ENCODE measurements at places on chromosomes 1 and 21.

DNA sequence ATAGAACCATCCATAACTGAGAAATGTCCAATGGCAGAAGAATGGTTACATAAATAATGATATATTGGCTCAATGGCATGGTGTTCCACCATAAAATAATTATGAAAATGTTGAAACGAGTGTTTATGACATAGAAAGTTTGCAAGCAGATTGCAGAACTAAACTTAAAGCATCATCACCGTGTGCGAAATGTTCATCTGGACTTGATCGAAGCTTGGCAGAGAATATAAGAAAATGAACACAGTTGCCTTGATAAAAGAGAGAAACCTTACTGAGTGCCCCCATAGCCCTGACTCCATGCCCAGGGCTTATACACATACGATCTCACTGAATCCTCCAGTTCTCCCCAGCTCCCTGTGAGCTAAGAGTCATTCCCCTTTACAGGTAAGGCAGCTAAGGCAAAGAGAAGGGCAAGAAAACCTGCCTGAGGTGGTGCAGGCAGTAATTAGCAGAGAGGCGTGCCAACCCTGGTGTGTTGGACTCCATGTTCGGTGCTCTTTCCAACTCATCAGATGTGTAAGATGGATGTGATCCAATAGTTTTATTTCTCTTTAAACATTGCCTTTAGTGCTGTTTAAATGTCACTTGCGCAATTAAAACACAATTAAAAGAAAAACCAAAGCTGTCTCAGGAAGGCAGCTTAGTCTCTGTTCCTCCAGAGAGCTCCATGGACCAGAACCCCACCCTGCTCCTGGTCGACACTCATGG is 21.8 kb upstream of the SPOCD1 start:
- DNase-seq = no peak
- H3K27ac ChIP-seq = no peak overlapping the region
- H3K4me1 ChIP-seq = peaks cover 23% of the 10 kb centered on the region
- H3K36me3 ChIP-seq = no peaks in the 10 kb centered on the region
- H3K4me3 ChIP-seq = no peak overlapping the region

DNA sequence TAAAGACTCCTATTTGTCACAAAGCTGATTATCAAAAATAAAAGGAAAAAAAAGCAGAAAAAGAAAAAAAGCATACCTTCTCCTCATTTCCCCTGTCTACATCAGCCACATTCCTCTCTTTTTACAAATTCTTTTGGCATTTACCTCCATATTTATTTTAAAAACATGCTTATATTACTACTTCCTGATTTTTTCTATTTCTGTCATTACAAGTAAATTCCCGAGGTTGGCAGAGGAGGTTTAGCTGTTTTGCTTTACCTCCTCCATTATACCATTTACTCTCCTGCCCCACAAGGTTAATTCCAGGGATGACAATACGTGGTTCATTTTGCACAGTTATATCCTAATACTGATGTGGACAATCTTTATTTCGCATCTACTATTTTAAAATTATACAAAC is 26.3 kb upstream of the CD34 start:
- no peaks in the 10 kb centered on the region for H3K4me1 ChIP-seq
- H3K4me3 ChIP-seq = no peak overlapping the region
- DNase-seq = no peak

GRCh38 chr1:155078469-155079209 is at the start of gene EFNA3:
TSS of gene EFNA3 (plus strand) at chr1:155078837. CDS start at chr1:155078942, 105 bp downstream.
- peak within 1 kb of the TSS; percentile 0 for H3K27ac ChIP-seq
- peaks cover 37% of the 10 kb centered on the region for H3K4me1 ChIP-seq
- peaks cover 49% of the 10 kb centered on the region for H3K27me3 ChIP-seq
- peak; percentile 61 for DNase-seq
- peak within 1 kb of the TSS; percentile 67 for H3K4me3 ChIP-seq
- H3K36me3 ChIP-seq = peaks cover 4% of the 10 kb centered on the region

- H3K36me3 ChIP-seq = no peaks in the 10 kb centered on the region
- H3K27ac ChIP-seq = no peak overlapping the region
- no peak for DNase-seq
- H3K4me1 ChIP-seq = no peaks in the 10 kb centered on the region
Observed at GRCh38 chr1:17525996-17526686, 13.4 kb upstream of the ARHGEF10L start.

DNA sequence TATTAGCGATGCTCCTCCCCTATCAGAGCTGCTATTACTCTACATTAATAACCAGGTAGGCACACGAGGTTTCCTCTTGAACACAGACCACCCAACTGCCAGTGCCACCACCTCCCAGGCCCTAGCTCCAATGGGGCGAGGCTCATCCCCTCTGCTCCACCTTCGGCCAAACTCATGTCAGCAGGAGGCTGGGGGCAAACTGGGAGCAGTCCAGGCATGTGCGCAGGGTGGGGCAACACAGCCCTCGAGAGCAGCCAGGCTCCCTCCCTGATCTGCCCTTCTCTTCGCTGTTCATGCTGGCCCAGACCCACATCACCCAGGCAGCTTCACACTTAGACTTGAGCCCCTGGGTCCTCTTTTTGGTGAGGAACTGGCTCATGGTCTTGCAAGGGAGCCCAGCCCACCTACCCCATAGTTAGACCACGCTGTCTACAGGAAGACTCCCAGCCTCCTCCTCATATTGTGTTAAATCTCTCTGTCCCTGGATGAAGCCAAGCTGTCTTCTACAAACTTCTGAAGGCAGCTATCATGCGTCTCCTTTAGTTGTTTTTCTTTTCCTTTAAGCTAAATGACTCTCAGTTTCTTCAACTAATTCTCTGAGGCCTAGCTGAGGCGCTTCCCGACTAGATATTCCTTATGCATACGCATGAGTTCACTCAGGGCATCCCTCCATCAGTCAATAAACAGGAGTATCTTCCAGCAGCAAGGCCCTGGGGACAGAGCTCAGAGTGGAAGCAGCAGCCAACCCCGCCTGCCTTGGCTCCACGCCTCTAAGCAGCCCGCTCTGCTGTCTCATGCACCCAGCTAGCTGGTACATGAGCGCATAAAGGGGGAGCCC is 12.0 kb downstream of the TMEM9 start:
- H3K4me1 ChIP-seq = no peaks in the 10 kb centered on the region
- no peak for DNase-seq
- no peak overlapping the region for H3K4me3 ChIP-seq
- no peak overlapping the region for H3K27ac ChIP-seq
- H3K27me3 ChIP-seq = no peaks in the 10 kb centered on the region
- peaks cover 2% of the 10 kb centered on the region for H3K36me3 ChIP-seq

GRCh38 chr1:201675143-201675542 is 136.2 kb downstream of the NAV1 start:
- no peak for DNase-seq
- H3K27me3 ChIP-seq = peaks cover 18% of the 10 kb centered on the region
- no peaks in the 10 kb centered on the region for H3K36me3 ChIP-seq

DNA sequence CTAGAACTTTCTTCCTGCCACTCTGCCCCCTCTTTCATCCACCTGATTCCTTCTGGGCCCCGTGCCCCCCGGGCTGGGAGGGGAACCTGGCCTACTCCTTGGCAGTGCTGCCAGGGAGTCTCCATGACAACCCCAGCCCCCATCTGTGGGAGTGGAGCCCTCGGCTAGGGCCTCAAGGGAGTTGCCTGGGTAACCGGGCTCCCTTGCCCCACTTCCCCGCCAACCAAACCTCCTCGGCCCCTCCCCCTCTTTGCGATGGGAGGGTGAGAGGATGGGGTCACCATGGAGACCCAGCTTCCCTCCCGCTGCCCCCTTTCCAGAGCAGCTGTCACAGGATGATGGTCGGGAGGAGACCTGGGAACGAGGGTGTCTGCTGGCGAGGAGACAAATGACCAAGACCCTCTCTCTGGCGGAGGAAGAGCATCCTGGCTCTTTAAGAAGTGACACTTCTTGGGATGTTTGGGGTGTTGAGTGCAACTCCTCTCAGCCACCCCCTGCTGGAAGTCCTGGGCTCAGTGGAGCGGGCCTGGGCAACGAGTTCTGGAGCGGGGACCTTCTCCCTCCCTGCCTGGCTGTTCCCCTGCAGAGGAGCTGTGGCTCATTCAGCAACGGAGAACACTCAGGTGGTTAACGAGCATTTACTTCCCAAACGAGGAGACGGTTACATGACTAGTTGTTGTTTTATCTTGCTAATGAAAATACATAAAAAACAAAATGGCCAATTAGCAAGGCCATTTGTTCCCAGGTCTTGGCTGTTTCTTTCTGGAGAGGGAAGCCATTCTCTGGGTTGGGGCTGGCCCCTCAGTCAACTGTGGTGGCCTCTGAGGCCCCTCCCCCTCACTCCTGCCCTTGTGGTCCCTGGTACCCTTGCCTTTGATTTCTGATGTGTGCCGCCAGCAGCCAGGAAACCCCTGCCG is 82.8 kb downstream of the UBIAD1 start:
- H3K4me1 ChIP-seq = no peaks in the 10 kb centered on the region
- no peaks in the 10 kb centered on the region for H3K36me3 ChIP-seq
- no peak overlapping the region for H3K4me3 ChIP-seq
- no peak for DNase-seq

Measured in activated T-helper 1 cell treated with anti-CD3 and anti-CD28 coated beads, Interleukin-12 subunit alpha, Interleukin-12 subunit beta, Interleukin-2, Interleukin-4 antibody, amounts not matched to agents 30 ng/mL and 10 ng/mL and 1 ng/mL, durations not matched to agents 14 hours and 24 hours and 36 hours (primary cell).